Femur (tissue), 1 donor: ENCODE measurements at places on chromosomes 5 and 9.

GRCh38 chr5:173229966-173230689 lies 4.9 kb downstream of the NKX2-5 start:
- DNase-seq, result no peak

GRCh38 chr9:13728131-13728530 lies 448.6 kb upstream of the MPDZ start:
- peak; percentile 85 for DNase-seq

DNA sequence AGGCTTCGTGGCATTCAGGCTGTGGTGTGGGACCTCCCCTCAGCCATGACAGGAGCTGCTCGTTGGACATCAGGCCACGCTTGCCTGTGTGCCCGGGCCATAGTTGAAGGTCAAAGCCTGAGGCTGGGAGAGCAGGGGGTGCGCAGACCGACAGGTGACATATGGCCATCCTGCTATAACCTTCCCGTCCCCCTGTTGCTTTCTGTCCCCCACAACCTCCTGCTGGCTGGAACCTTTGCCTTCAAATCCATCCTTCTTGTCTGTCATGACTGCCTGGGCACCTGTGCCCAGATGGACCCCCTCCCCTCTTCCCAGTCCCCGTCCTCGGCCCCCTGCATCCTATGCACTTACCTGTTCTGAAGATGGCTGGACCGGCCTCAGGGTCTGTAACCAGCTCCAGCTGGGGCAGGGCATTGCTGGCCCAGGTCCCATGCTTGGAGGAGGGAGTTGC lies 83.2 kb downstream of the WNK2 start:
- peak; percentile 10 for DNase-seq

DNA sequence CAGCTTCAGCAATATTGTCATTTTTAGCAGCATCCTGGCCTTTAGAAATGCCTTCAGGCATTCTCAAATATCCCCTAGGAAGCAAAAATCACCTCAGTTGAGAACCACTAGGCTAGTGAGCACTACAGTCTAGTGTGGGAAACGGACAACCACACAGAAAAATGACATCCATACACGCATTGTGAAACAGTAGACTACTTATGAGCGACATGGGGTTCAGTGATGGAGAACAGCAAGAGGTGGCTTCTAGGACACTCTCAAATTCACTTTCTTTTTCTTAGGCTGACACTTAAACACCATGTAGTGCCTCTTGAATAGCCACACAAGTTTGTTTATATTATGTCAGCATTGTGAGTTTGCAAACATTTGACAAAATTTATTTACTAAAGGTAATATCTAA lies 203.0 kb downstream of the KDM4C start:
- no peak for DNase-seq

- peak; percentile 59 for DNase-seq
Measured at GRCh38 chr5:109413458-109413857, 3.7 kb upstream of the PJA2 start.

DNA sequence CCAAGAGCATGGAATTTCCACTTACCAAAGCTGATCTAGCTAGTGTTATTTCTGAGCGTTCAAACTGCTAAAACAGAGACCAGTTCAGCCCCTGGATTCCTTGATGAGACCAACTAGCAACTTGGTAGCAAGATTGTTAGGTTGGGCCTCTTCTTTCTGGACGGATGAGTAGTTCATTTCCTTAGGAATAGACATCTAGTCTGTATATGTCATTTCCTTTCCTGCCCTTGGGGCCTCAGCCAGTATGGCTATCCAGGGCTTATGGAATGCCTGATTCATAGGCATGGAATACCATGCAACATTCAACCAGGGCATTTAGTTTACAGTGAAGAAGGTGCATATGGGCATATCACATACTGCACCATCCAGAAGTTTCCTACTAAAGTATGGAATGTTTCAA lies 14.5 kb upstream of the LPAR1 start:
- DNase-seq, result no peak

GRCh38 chr9:98339987-98340800 lies 84.7 kb upstream of the TBC1D2 start:
- no peak for DNase-seq

DNA sequence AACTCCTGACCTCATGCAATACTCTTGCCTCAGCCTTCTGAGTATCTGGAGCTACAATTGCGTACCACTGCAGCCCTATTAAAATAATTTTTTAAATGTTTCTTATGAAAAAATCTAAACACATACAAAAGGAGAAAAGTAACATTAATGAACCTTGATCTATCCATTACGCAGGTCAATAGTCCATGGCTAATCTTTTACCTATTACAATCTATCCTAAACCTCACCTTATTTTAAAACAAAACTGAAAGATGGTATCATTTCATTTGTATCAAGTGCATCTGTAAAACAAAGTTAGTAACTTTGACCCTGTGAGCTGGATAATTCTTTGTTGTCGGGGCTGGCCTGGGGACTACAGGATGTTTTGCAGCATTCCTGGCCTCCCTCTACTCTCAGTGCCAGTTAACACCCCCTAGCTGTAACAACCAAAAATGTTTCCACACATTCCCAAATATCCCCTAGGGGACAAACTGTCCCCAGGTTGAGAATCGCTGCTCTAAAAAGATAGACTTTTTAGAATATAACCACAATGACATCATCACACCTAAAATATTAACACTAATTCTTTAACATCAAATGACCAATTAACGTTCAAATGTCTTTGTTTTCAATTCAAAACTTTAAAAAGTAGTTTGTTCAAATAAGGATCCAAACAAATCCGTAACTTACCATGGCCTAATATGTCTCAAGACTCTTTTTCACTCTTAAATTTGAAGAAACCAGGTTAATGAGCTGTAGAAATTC lies 54.8 kb downstream of the RNF38 start:
- no peak for DNase-seq

DNA sequence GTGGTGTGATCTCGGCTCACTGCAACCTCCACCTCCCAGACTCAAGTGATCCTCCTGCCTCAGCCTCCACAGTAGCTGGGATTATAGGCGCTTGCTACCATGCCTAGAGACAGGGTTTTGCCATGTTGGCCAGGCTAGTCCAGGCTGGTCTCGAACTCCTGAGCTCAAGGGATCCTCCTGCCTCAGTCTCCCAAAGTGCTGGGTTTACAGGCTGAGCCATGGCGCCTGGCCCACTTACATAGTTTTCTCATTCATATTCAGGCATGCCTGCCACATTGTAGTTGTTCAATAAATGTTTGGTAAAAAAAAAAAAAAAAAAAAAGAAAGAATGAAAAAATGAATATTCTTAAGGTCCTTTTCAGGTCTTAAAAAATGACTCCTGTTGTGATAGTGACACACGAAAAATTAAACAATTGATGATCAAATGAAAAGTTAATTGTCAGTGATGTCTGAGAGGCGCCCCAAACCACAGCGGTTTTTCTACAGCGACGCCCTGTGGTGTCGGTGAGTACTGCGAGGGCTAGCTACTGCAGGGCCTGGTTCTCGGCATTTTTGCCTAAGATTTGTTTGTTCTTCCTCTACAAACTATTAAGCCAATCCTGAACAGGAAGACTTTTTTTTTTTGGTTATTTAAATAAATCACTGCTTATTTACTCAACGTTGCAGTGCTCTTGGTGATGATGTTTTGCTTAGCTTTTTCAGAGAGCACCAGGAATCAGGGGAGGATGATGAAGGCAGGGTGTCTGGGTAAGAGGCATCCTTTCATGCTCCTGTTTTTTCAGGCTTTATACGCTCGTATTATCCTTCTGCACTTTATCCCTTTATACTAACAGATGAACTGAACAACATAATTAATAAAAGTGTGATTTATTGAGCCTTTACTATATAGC lies 67.0 kb upstream of the DPYSL3 start:
- peak; percentile 79 for DNase-seq

GRCh38 chr9:99819123-99819855 lies 2.4 kb upstream of the NR4A3 start:
- DNase-seq, result peak; percentile 92

DNA sequence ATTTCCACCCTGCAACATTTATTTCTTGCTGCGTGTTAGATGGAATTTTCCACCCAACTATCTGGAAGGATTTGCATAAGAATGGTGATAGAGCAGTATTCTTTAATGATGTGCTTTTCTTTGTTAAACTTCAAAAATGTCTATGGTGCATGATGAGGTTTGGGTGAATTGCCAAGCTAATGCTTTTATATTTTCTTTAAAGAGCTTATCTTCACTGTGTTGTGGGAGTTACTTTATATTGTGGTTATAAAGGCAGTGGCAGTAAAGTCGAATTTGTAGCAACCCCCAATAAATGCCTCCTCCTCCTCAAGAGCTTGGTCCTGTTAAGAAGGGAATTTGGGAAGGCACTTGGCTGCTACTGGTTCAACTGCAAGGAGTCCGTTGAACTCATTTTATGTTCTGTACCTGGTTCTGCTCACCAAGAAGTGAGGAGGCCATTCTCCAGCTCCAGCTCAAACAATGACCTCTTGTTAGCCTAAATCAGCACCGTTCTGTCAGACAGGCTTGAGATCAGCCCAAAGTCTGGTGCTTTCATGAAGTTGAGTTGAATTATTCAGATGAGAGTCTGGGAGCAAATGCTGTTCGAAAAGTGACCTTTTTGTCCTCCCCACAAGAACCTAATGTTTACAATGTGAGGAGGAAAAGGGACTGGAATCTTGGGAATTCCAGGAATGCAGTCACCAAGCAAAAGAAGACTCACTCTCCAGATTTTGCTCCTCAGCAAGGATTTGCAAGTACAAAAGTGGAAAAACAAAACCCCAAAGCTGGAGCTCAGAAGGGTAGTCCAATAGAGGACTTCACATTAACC lies 217.0 kb downstream of the TMEM38B start:
- DNase-seq, result no peak

- no peak for DNase-seq
Measured at GRCh38 chr5:155562158-155562557, 548.6 kb downstream of the KIF4B start.

DNA sequence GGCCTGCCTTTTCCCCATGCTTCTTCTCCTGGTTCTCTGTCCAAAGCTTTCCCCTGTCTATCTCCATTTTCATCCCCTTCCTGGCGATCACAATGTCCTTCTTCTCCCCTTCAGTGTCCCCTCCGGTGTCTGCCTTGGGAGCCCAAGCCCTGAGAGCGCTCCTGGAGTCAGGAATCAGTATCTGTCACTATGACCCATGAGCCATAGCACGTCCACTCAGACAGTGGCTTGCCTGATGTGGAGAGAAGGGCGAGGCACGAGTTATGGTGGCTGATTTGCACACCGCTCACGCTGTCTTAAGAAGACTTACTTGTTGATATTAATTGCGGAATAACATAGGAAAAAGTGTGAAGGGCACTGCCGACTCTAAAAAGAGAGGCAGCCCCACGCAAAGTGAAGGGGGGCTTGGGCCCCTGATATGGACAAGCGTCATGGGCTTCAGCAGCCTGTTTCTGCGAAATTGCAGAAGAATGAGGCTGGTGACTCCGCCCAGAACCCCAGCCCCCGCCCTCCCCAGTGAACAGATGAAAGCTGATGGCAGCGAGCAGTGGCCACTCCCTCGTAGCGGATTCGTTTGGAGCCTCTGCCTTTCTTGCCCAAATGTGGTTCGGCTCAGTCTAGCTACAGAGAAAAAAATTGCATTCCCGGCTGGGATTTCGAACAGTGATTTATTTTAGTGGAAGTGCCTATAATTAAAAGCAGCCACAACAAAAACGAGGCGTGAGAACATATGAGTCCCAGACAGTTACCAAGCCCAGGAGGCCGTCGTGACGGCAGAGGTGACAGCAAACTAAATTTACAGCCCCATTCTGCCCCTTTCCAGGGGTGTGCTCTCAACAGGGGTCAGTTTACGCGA lies 149.8 kb downstream of the ICE1 start:
- DNase-seq, result peak; percentile 53

DNA sequence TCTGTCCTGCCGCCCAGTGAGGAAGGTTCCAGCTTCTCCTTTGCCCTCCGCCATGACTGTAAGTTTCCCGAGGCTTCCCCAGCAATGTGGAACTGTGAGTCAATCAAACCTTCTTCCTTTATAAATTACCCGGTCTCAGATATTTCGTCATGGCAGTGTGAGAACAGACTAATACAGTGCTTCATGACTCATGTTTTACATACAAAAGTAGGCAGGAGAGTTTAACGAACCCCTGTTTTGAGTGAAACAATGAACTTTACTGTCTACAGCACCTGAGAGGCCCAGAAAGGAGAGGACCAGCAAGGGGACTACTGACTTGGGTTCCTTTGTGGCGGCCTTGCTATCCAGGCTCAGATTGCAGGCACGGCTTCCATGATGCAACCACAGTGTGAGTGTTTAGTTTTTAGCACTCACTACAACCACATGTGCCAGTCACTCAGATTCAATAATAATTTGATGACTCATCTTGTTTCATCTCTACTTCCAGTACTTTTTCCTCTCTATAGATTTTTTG lies 139.1 kb upstream of the CLINT1 start:
- DNase-seq, result no peak

- DNase-seq, result no peak
Measured at GRCh38 chr9:4923580-4924544, 61.2 kb upstream of the JAK2 start.

DNA sequence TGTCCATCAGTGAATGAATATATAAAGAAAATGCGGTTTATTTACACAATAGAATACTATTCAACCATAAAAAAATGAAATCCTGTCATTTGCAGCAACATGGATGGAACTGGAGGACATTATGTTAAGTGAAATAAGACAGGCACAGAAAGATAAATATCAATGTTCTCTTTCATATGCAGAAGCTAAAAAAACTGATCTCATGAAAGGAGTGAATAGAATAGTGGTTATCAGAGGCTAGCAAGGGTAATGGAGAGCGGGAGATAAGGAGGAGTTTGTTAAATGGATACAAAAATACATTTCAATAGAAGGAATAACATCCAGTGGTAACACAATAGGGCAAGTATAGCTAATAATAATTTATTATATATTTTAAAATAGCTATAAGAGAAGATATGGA lies 65.0 kb downstream of the AGTPBP1 start:
- DNase-seq, result no peak

GRCh38 chr5:164394686-164395194 lies 889.3 kb downstream of the MAT2B start:
- no peak for DNase-seq

DNA sequence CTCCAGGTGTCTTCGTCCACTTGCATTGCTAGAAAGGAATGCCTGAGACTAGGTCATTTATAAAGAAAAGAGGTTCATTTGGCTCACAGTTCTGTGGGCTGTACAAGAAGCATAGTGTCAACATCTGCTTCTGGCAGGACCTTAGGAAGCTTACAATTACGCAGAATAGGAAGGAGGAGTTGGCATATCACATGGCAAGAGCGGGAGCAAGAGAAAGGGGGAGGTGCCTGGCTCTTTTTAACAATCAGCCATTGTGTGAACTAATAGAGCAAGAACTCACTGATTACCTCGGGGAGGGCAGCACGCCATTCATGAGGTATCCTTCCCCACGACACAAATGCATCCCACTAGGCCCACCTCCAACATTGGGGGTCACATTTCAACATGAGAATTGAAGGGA lies 134.4 kb upstream of the EFNA5 start:
- DNase-seq, result no peak
